ENCODE measurements at places on chromosomes 4 and X.

- no peak for DNase-seq
These were observed 4.3 kb downstream of the BANK1 start for GRCh38 chr4:101794806-101795205.

- DNase-seq, result no peak
These were observed 4.8 kb upstream of the DAPP1 start for GRCh38 chr4:99811850-99812249.

DNA sequence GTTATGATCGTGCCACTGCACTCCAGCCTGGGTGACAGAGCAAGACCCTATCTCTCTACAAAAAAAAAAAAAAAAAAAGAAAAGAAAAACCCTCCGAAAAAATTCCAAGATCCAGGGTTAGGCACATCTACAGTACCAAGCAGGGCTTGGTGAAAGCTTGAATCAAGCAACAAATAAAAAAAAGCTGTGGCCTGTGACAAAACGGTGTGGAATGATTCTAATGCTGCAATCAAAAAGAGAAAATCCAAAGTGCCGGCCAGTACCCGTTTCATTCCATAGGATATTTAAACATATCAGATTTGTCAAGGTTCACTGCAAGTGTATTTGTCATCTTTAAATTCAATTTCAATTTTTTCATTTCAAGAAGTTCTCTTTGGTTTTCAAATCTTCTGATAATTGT is 20.5 kb downstream of the RWDD4 start:
- DNase-seq, result no peak

DNA sequence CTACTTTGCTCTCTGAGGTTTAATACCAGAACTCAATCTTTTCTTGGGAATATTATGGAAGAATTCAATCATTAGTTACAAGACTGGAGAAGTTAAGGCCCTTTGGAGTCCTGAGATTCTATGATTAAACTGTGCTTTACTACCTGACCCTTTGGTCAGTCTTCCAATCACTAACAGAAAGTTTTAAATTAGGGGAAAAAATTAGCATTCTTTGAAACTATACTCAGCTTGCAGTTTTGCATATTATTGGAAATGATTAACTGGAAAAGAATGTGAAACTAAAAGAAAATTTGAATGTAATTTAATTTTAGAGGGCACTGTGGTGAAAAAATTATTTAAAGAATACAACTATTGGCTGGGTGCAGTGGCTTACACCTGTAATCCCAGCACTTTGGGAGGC is 18.7 kb upstream of the GPR34 start:
- DNase-seq, result no peak

DNA sequence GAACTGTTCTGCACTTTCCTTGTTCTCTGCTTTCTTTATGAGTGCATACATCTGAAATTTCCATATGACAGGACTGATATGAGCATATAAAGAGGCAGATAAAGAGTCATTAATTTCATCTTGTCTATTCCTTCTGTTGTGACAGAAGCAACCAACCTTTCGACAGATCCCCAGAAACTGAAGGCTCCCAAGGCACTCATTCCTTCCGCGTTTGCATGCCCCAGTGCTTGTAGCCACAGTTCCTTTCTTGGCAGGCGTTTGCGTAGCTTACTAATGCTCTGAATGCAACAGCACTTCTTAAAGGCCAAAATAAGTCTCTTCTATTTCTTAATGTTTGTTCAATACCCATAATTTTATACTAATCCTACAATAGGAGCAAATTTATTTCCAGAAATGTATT is 94.0 kb upstream of the TBL1X start:
- DNase-seq, result no peak

DNA sequence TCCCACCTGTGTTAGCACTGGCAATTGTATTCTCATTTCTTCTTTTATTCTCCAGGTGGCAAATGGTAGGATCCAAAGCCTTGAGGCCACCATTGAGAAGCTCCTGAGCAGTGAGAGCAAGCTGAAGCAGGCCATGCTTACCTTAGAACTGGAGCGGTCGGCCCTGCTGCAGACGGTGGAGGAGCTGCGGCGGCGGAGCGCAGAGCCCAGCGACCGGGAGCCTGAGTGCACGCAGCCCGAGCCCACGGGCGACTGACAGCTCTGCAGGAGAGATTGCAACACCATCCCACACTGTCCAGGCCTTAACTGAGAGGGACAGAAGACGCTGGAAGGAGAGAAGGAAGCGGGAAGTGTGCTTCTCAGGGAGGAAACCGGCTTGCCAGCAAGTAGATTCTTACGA is 176.9 kb downstream of the PTTG2 start:
- no peak for DNase-seq

DNA sequence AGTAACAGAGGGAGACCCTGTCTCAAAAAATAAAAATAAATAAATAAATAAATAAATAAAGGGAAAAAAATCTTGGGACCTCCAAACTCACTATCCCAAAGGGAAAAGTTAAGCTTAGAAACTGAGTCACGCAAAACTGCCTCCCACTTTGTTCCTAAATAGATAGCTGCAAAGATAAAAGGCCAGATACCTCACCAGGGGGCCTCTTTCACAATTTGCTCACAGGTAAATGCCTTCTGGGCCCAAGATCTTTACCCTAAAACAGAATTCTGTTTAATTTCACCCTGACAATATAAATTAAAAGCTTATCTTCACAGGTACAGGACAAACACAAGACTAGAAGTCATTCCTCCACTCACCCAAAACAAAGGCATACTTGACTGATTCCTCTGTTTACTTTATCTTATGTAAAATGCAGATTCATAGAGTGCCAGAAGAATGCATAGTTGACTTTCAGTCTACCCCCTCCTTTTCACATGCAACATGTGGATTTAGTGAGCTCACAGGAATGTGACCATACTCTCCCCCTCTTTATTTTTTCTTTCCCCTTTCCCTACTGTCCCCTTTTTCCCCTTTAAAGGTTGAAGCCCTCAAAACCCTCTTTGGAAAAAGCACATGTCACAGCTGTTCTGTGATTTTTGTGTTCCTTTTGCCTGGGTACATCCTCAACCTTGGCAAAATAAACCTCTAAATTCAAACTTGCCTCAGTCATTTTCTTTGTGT is 23.4 kb downstream of the ELF2 start:
- DNase-seq, result no peak

DNA sequence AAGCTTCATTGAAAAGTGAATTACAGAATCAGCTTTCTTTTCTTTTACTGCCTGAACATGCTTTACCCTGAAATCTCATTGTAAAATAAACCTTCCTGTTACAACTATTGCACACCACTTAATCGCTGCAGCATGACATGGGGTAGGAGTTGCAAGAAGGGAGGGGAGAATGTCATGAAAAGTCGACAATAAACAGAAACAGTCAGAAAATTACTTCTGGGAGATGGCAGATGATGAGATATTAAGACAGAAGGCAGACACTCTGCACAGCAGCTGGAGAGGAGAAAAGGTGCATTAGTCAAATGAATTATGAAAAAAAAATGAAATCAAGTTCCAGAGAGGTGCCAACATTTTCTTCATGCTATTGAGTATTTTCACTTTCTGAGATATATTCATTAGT is 287.7 kb downstream of the PCDH7 start:
- peak; percentile 36 for DNase-seq

DNA sequence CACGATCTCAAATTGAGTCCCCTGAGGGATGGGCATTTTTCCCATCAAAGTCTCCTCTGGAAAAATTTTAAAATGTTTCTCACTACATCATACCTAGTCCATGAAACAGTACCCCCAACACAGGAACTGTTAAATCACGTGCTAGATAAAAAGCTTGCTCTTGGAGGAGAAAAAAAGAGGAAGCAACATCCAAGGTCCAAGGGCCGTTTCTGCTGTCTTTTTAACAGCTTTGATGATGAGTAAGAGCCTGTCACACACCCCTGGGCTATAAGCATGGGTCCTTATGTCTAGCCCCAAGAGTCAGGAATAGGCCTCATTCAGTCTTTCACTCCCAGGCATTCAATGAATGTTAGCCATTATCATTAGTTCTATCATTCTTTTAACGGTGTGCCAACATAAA is 128.9 kb downstream of the SH3KBP1 start:
- DNase-seq, result no peak

DNA sequence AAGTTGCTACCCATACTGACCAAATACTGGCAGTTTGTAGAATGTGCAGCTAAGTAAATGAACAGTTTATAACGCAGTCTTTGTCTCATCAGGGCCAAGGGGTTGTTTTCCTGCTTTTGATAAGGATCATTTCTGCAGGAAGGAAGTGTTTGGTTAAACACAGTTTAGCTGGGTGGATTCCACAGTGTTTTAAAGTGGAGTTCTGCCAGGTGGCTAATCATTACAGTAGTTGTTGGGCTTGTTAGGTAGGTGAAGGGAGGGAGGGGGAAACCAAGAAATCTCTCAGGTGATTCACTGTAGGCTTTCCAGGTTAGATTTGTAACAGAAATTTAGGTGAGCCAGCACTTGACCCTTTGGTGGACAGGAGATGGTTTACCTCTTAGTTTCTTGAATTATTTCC is 58.1 kb downstream of the FNIP2 start:
- DNase-seq, result no peak
